PC-9 (cell line): ENCODE measurements at places on chromosomes 1 and 21.

DNA sequence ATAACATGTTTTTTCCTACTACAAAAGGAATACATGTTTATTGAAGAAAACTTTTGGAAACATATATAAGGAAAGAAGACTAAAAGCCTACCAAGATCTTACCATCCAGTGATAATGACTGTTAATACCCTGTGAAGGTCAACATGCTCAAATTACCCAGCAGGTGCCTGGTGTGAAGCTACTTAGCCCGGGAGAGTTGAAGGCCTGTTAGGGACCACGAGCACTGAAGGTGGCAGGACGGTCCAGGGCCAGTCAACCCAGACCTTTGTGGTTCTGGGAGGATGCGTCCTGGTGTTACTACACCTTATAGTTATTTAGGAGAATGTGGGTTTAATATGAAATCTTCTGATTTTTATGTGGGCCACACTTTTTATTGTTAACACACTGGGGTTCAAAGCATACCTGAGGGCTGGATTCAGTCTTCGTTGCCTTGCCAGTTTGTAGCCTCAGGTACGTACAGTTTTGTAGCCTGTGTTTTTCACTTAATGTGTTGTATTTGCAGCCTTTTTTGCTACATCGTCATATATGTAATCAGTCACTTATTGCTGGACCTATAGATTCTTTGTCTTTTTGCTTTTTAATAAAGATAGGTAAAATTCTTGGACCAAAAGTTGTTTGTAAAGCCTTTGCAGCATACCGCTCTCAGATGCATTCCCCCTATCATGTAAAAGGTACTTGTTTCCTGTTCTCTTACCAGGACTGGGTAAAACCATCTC lies 9.8 kb downstream of the ITSN1 start:
- no peak for DNase-seq

DNA sequence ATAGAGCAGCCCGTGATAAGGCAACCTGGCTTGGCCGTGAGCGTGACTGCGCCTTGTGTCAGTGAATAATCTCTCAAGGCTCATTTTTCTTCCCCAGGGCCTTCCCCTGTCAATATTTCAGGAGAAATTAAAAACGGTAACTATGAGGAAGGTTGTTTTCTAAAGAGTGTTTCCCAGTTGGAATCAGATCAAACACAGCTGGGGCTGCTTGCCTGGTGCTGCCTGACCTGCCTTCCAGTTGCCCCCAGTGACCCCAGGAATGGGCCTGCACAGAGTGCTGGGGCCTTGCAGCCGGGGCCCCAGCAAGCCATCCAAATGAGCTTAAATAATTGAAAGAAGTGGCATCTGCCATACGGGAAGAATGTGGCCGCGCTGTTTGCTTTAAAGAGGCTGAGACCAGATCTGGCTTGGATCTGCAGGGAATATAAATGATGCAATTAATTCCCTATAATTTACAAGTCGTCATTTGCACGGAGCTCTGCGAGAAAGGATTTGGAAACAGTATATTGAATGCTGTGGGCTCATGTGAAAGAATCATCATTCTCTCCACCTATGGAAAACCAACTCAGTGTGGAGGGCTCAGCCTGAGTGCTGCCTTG lies 203.9 kb downstream of the C1orf94 start:
- no peak for DNase-seq

DNA sequence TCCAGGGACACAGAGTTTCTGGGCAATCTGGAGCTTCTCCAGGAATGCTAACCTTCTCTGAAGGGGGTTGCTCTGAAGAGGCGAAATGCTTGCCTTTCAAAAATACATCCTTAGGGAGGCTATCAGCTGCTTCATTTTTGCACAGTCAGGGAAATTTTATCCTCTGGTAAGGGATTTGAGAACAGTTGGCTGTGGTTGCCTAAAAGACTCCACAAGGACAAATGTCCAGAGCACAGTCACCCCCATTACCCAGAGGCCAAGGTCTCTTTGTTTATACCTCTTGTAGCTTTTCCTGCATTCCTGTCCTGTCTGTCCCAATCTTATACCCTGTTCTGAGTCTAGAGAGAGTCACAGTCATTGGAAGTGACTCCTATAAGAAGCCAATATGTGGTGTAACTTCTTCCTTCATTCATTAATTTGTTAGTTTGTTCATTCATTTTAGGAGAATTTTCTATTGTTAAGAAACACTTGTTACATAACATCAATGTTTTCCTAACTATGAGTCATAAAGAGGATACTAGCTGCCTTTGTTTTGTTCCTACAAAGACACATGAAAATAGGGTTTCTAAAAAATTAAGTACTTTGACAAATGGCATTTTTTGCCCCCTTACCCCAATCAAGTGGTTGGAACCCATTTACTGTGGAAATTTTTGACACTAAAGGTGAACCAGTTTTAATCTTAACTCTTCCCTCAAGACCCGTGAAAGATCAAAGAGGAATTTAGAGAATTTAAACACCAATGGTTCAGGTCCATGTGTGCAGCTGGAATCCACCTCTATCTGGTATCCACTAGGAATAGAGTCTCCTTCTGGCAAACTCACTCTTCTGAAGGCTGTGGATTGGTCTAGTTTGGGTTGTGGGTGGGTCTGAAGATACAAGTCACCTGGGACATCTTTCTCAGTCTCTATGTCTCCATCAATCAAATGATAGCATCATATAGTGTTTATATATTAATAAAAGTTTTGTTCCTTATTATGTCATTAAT lies 47.1 kb downstream of the GPR88 start:
- DNase-seq, result no peak

DNA sequence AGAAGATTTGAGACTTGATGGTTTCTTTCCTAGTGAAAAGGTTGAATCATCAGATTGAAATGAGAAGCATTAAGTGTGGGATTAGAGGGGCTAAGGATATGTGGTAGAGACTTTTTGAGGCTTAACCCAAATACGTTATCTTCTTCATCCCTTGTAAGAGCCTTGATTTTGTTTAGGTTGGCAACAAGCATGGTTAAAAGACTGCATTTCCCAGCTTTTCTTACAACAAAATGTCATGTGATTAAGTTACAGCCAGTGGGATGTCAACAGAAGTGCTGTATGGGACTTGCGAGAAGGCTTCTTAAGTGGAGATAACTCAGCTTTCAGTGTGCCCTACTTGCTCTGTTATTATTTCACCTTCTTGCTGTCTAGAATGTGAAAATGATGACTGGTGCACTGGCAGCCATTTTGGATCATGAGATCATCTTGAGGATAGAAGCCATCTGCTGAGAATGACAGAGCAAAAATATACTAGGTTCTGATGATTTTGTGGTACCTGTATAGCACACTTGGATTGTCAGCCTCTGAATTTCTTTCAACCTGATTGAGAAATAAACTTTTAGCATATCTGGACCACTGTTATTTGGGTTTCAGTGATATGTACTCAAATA lies 41.3 kb upstream of the GNG12 start:
- no peak for DNase-seq

DNA sequence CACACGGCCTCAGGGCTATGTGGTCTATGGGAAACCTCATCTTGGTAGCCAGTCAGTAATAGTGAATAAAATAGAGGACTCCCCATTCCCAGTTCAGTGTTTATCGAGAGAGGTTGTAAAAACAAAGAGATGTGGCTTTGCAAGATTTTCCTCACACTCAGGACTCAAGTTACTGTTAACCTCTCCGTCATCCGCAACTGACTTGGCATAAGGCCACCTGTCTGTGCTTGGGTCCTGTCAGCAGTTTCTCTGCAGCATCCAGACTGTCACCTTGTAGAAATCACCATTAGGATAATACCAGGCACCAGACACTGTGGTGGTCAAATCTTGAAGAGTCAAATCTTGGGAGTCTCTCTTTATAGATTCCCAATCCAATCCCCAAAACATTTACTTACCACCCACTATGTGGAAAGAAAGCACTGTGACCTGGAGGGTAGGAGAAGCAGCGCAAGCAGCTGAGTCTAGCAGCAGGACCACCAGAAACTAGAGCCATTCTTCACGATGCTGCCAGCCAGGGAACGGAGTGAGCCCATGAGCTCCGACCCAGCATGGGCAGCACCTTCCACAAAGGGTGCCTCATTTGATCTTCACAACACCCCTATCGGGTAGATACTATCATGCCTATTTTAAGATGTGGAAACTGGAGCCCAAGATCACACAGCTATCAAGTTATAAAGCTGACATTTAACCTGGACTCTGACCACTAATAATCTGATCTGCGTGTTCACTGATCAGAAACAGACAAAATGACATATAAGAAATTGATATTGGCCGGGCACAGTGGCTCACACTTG lies 5.6 kb upstream of the GPR25 start:
- DNase-seq, result no peak

GRCh38 chr1:54643736-54644135 lies 2.1 kb downstream of the MROH7 start:
- DNase-seq, result no peak

DNA sequence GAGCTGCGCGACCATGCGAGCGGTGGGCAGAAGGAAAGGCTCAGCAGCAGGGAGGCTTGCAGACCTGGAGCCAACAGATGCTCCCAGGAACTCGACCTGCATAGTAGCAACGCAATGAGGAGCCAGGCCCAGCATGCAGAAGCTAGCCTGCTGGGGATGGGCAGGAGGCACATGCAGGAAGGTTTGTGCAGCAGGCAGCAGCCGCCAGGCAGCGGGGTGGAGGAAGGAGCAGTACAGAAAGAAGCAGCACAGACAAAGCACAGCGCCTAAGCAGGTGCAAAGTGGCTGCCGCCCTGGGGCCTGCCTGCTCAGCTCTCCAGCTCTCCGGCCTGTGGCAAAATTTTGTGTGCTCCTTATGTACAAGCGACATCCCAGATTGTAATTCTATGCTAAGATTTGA lies 213.5 kb upstream of the MAP1LC3C start:
- DNase-seq, result no peak

GRCh38 chr1:1406821-1407635 lies at the start of gene MRPL20:
Gene MRPL20, minus strand, starts transcription at chr1:1407293. Its CDS starts 76 bp downstream, at chr1:1407217.
- peak; percentile 78 for DNase-seq

GRCh38 chr1:78141531-78142231 lies 95.9 kb downstream of the GIPC2 start:
- no peak for DNase-seq

DNA sequence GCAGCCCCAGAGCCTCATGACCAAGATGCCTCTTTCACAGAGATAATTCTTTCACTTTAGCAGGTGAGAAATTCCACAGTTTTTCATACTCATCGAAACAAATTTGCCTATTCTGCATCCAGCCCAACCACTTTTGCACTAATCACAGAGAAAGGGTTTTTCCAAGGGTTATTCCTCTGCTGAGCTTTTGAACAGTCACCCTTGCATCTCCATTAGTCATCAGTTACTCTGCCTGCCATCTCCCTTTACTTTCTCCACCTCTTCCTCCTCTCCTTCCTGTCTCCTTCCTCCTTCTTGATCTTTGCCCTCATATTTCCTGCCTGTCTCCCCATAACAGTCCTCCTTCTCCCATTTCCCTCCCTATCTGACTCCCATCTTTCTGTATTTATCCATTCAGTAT lies 43.9 kb downstream of the FH start:
- DNase-seq, result no peak

GRCh38 chr1:6008084-6008415 lies 15.8 kb upstream of the NPHP4 start:
- no peak for DNase-seq

- DNase-seq, result no peak
Measured at GRCh38 chr1:186149591-186149990, 225.5 kb downstream of the TPR start.

DNA sequence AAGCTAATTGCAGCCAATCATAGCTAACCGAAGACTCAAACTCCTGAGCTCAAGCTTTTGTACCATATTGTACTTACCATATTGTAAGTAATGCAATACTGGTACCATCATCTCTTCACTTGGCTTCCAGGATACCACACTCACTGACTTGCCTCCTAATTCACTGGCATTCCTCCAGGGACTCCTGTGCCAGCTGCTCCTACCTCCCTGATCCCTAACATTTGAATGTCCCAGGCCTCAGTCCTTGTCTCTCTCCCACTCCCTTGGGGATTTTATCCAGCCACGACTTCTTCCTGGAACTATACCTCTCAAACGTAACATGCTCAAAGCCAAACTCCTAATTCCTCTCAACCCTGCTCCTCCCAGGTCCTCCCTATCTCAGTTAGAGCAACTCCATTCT lies 33.8 kb downstream of the USP48 start:
- DNase-seq, result no peak

DNA sequence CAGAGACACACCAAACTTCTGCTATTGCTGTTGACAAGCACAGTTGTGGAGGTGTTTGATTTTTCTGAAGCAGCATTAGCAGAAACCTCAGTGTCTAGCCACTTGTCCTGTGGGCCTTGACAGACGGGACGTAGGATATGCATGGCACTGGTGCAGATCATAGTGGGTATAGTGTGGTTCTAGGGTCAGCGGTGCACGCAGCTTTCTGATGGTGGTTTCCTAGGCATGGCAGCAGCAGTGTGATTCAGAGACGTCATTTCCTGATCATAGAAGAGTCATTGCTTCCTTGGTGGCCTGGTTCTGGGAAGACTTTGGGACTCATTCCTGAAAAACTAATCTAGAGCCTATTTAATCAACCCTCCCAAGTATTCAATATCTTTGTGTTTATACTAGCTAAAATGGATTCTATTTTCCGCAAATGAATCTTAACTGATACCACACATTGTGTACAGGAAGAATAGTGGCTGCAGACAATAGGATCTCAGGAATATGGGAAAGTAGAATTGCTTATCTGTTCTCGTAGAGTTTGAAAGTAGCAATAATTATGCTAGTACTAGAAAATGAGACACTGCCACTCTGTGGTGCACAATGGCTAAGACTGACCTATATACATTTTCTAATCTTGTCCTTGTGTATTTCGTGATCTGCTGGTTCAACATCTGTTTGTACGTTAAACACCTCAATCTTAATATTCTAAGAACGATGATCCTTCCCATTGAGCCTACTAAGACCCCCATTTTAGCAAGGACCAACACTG lies 2.8 kb upstream of the USP1 start:
- DNase-seq, result no peak

GRCh38 chr1:62003777-62004176 lies 190.9 kb upstream of the L1TD1 start:
- no peak for DNase-seq

DNA sequence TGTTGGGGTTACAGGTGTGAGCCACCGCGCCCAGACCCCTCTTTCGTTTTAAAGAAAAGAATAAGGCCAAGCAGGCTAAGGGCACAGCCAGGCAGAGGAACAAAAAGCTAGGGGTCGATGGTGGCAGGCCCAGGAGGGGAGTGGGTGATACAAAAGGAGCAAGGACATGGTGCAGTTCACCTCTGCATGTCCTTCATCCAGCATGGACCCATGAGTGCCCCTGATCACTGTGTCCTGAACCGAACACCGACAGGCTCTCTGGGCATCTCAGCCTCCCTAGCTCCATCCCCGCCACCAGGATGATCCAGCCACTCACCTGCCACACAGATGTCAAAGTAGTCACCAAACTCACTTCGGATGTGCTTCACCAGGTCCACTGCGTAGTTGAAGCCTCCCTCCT lies 5.9 kb downstream of the MTHFR start:
- no peak for DNase-seq

GRCh38 chr1:10635085-10635896 lies 160.5 kb downstream of the PEX14 start:
- DNase-seq, result peak; percentile 42
